ENCODE measurements at places on chromosomes 4 and X.

DNA sequence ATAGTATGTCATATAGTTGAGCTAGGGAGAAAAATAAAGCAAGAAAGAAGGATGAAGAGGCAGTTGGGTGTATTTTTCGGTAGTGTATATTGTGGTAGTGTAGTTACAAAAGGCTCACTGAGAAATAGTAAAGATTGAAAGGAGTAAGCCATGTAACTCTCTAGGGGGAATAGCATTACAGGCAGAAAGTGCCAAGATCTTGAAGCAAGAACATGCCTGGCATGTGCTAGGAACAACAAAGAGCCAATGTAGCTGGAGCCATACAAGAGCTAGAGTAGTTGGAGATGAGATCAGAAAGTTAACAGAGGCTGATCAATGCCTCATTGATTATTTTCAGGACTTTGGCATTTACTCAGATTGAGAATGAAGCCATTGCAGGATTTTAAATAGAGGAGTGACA, 3.0 kb downstream of the ABCE1 start:
- no peak for DNase-seq

DNA sequence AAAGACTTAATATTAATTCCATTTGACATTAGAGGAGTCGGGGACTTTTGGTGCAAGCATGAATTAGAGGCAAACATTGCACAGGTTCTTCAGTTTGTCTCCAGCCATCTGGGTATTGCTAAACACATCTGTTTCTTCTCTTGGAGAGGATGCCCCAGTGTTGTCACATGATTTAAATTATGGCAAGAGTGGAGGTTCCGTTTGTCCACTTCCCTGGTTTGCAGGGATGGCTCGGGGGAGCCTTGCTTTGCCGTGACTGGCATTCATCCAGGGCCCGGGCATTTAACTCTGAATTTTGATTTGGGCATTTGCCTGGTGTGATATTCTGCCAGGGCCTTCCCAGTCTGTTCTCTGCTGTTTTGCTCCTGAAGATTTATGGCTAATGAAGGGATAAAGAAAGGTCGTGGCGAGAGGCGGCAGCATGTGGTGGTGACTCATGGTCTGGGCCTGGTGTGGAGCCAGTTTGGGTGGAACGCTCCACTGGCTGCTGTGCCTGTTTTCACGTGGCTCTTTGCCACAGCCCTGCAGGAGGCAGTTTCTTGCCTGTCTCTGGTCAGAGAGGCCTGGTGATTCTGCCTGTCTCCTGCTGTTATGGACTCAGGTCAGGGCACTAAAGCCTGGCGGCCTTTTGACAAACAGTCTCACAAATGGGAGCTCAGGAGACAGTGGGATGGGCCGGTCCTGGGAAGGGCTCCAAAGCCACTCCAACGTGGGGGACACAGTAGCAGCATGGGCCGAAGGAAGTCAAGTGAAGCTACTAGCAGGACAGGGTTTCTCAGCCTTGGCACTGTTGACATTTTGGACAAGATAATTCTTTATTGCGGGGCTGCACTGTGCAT, 99.4 kb upstream of the PGRMC2 start:
- DNase-seq: no peak

DNA sequence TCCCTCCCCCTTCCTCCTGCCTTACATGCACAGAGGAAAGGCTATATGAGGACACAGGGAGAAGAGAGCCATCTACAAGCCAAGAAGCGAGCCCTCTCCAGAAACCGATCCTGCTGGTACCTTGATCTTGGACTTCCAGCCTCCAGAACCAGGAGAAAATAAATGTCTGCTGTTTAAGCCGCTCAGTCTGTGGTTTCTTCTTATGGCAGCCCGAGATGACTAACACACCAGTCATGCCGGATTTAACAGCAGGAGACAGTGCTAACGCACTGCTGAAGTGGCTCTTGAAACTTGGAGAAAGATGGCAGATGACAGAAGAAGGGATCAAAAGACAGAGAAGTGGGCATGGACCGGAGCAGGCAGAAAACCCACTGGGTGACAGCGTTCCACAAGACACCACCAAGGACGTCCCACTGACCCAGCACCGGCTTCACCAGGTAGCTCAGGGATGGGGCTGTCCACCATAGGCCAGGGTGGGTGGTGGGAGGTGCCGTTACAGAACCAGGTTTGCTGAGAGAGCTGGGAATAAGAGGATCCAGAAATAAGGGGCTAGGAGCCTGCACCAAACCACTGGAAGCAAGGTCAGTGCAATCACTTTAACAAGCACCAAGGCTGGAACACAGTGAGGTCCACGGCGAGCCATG, 6.2 kb upstream of the MAN2B2 start:
- DNase-seq: no peak

GRCh38 chrX:53580742-53581504, 105.6 kb downstream of the HUWE1 start:
- DNase-seq: no peak

DNA sequence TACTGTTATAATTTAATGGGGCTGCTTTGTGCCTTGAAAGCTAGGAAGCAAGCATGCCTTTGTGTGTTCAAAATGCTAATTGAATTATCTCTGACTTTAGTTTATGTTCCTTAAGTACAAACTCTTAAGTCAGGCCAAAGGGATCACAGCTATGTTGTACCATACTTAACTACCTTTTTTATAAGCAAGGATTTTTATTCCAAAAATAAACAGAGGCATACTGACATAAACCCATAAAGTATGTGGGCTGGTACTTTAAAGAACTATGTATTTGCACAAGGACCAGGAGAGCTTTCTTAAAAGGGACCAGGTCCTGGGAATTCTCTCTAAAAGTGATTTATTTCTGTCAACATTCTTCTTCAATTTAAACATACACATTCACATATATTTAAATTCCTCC, 57.8 kb upstream of the HCCS start:
- no peak for DNase-seq

DNA sequence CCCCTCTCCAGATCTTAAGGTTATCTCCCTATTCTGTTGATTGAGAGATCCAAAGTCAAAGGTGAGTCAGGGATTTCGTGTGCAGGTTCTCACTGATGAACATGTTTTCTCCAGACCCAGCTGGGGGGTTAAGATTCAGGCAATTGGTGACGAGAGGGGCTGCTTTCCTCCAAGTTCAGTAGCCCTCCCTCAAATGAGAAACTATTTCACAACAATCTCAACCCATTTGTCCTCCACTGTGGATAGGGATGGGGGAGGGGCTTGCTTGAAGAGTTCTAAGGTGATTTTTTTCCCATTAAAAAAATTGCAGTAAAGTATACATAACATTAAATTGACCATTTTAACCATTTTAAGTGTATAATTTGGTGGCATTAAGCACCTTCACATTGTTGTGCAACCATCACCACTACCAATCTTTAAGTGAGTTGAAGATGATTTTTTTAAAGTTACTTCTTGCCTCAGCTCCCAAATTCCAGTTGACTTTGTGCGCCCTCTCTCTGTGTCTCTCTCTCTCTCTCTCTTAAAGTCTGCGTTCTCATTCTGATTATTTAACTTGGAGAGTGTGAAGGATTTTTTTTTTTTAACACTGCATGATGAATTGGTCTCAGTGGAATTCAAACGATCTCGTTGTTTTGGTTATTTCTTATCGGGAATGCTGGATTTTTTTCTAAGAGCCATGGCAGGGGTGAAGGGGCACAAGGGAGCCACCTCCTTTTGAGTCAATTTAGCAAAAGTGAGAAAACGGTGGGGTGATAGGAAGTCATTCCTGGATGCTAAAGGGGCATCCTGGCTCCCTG, 175.9 kb downstream of the SHROOM3 start:
- DNase-seq: no peak

- no peak for DNase-seq
These were observed 142.5 kb upstream of the TTC29 start for GRCh38 chr4:147088146-147088545.

DNA sequence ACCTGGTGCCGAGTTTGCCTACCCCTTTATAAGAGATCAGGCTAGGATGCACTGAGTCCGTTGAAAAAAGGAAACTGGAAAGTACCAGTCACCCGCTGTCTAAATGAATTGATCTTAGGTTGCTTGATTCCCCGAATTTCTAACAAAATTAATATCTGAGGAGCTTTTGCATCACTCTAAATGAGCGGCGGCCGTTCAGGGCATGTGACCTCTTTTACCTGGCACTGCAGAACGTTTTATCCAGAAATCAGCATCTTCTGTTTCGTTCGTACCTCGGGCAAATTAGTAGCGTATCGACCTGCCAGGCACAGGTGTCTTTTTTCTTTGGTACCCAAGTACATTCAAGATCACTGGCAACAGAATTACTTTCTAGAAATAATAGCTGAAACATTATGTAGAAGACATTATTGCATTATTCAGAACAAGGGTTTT, 876 bp downstream of the KLHL2 start:
- DNase-seq: no peak

DNA sequence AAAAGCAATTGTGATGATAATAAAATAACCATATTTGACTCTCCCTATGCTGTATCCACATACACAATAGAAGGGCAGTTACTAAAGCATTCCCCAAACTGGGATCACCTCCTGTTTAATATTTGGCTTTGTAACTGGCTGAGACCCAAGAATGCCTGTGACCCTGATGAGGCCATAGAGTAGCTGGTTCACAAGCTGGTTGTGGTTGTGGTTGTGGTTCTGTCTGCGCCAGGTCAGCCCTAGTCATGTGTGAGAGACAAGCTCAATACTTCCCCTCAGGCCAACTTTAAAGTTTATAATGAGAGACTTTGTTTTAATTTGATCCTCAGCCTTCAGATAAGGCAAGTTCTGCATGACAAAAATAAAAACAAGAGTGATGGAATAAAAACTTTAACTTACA, 209.9 kb downstream of the PARM1 start:
- DNase-seq: no peak

- DNase-seq: no peak
These were observed 41.3 kb downstream of the CPLX1 start for GRCh38 chr4:784401-785331.

DNA sequence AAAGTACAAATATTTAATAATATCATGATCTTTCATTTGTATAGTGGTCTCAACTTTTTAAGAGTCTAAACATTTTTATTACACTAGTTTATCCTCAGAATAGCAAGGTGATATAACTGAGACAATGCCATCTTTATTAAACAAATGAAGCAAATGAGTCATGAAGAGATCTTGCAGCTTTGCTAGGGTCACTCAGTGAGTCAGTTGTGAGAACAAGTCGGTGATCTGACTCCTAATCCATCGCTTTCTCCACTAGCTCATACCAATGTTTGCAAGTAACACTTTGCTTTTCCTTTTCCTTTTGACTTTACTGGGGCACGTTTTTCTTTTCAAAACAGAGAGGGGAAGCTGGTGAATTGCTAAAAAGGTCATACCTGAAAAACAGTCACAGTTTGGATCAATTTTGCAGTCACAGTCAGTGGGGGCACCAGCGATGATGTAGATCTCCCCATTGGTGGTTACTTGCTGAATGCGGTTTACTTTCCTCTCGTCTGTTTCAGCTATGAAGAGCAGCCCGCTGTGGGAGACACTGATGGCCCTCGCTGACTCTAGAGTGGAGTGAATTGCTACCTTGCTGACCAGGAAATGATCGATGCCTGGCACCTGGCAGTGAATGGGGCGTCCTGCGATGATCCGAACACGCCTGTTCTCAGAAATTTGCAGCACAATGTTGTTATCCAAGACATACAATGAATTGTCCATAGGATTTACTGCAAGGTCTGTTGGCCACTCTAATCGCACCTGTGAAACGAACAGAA, 75.7 kb downstream of the SH2D1A start:
- no peak for DNase-seq

DNA sequence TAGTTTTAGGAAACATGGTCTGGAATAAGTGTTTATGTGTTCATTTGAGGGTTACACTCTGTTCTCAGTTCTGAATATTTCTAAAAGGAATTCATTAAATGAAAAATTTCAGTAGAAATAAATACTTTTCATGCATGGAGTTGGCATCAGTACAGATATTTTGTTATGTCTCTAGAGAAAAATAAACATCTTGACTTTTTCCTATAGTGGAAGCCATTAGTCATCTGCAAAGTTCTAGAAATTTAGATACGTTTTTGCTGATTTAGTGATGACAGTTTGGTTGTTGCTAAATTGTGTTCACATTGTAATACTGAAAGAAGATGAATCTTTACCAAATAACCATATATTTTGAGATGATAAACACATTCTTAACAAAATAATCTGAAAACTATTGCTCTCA, 268.2 kb upstream of the TEX13A start:
- no peak for DNase-seq
